ENCODE measurements at places on chromosomes 1 and 21. TPM values are rescaled to one million over a fixed set of nuclear protein-coding genes. Genes with fewer than 3 reads are reported as not detected.

DNA sequence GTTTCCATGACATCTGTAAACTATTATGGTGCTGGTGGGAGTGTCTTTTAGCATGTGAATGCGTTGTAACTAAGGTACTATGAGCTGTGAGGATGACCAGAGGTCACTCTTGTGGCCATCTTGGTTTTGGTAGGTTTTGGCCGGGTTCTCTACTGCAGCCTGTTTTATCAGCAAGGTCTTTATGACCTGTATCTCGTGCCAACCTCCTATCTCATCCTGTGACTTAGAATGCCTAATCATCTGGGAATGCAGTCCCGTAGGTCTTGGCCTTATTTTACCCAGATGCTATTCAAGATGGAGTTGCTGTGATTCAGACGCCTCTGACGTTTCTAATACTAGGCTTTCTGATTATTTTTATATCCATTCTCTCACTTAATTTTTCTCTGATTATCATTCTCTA, 9.4 kb downstream of the NCAM2 start:
- no peak for DNase-seq
- no peaks in the 10 kb centered on the region for H3K4me1 ChIP-seq
- no peaks in the 10 kb centered on the region for H3K36me3 ChIP-seq
- no peaks in the 10 kb centered on the region for H3K27me3 ChIP-seq
- H3K4me3 ChIP-seq: no peak overlapping the region

DNA sequence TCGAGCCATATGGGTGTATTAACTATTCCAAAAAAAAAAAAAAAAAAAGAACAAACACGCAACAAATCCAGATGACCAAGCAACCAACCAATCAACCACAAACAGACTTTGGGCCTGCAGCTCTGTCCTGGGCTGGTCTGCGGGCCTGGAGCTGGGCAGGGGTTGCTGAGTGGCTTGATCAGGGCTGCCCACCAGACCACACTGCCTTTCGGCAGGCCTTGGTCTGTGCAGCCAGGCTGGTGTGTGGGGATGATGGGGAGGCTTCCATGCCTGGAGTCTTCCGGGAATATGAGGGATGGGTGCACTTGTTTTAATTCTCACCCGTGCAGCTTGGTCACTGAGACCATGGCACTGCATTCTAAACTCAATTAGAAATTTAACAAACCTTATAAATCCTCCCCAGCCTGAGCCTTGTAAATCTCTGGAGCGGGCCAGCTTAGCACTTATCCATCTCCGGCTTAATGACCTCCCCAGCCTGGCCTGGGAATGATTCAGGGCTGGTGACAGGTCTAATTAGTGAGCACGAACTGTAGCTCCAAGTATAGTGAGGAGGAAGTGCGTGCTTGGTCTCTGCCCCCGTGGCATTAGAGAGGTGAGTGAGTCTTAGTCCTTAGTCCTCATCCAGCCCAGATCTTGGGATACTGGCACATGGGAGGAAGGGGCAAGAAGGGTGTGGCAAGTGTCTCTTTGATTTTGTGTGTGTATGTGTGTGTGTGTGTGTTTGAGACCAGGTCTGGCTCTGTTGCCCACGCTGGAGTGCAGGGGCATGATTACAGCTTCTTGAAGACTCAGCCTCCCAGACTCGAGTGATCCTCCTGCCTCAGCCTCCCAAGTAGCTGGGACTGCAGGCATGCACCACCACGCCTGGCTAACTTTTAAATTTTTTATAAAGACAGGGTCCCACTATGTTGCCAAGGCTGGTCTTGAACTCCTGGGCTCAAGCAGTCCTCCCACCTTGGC, 74.6 kb upstream of the CSF3R start:
- no peaks in the 10 kb centered on the region for H3K36me3 ChIP-seq
- no peaks in the 10 kb centered on the region for H3K27me3 ChIP-seq
- no peak overlapping the region for H3K27ac ChIP-seq
- H3K4me3 ChIP-seq: no peak overlapping the region
- no peak for DNase-seq

DNA sequence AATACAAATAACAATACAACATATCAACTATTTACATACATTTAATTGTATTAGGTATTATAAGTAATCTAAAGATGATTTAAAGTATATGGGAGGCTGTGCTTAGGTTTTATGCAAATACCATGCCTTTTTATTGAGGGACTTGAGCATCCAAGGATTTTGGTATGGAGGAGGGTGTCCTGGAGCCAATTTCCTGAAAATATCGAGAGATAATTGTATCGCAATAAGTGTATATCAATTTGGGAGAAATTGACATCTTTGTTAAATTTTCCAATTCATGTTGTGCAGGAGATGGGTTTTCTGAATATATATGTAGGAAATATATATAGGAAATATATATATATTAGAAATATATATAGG, 63.5 kb downstream of the ATP1A1 start:
- H3K36me3 ChIP-seq: no peaks in the 10 kb centered on the region
- no peaks in the 10 kb centered on the region for H3K4me1 ChIP-seq
- no peak overlapping the region for H3K4me3 ChIP-seq
- H3K27ac ChIP-seq: no peak overlapping the region
- DNase-seq: no peak
- no peaks in the 10 kb centered on the region for H3K27me3 ChIP-seq

Gene C1orf167
- total RNA-seq: not detected

- H3K27me3 ChIP-seq: no peaks in the 10 kb centered on the region
- no peaks in the 10 kb centered on the region for H3K4me1 ChIP-seq
- H3K4me3 ChIP-seq: no peak overlapping the region
Measured at GRCh38 chr1:50343323-50343722, 79.9 kb downstream of the DMRTA2 start.

GRCh38 chr21:29064850-29065481, 8.5 kb downstream of the CCT8 start:
- no peaks in the 10 kb centered on the region for H3K36me3 ChIP-seq
- no peak for DNase-seq
- no peak overlapping the region for H3K27ac ChIP-seq
- H3K4me3 ChIP-seq: no peak overlapping the region
- no peaks in the 10 kb centered on the region for H3K4me1 ChIP-seq

GRCh38 chr1:21232044-21232443, 55.3 kb upstream of the EIF4G3 start:
- no peaks in the 10 kb centered on the region for H3K27me3 ChIP-seq
- H3K4me1 ChIP-seq: no peaks in the 10 kb centered on the region
- H3K4me3 ChIP-seq: no peak overlapping the region
- DNase-seq: peak; percentile 40

GRCh38 chr1:147786536-147786935, 26.1 kb upstream of the GJA5 start:
- DNase-seq: no peak
- no peaks in the 10 kb centered on the region for H3K36me3 ChIP-seq
- H3K27me3 ChIP-seq: no peaks in the 10 kb centered on the region

Gene IFI44
- 25.9 TPM for total RNA-seq

DNA sequence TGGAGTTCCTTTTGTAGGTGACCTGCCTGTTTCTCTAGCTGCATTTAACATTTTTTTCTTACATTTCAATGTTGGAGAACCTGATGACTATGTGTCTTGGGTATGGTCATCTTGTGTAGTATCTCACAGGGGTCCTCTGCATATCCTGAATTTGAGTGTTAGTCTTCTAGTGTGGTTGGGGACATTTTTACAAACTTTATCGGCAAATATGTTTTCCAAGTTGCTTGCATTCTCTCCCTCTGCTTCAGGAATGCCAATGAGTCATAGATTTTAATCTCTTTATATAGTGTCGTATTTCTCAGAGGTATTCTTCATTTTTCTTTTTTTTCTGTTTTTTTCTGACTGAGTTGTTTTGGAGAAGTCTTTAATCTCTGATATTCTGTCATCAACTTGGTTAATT, 684.0 kb downstream of the NCAM2 start:
- H3K27ac ChIP-seq: no peak overlapping the region
- H3K36me3 ChIP-seq: no peaks in the 10 kb centered on the region
- H3K4me1 ChIP-seq: no peaks in the 10 kb centered on the region
- no peak overlapping the region for H3K4me3 ChIP-seq

DNA sequence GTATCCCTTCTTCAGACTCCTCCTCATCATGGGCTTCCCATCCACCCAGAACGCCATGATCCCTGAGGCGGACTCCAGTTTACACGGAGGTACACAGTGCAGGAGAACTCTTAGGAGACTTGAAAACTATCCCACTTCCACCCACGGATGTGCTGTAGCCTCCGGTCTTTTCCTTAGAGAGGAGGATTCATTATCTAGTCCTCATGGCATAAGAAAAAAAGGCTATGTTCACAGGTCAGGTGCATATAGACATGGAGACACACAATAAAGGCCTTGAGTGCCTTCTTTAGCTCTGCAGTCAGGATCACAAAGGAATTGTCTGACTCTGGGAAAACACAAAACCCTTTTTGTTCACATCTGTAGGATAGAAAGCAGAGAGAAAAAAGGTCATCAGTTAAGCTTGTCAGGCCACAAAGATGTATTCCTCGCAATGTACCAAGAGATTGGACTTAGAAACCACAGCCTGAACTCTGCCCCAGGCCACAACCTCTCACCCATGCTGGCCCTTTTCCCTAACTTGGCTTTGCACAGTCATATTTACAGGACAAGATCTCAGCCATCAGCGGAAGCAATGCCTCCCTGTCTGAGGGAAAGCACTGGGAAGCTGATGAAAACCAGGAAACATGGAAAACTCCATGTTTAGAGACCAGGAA, 9.0 kb downstream of the CRP start:
- no peak overlapping the region for H3K27ac ChIP-seq
- no peaks in the 10 kb centered on the region for H3K36me3 ChIP-seq
- no peaks in the 10 kb centered on the region for H3K27me3 ChIP-seq
- no peak overlapping the region for H3K4me3 ChIP-seq

Gene S100A5
- not detected for total RNA-seq

GRCh38 chr1:211985556-211986264, 49.6 kb downstream of the INTS7 start:
- no peak for DNase-seq
- H3K4me3 ChIP-seq: no peak overlapping the region
- H3K27me3 ChIP-seq: no peaks in the 10 kb centered on the region
- H3K4me1 ChIP-seq: no peaks in the 10 kb centered on the region
- H3K36me3 ChIP-seq: no peaks in the 10 kb centered on the region
- no peak overlapping the region for H3K27ac ChIP-seq

DNA sequence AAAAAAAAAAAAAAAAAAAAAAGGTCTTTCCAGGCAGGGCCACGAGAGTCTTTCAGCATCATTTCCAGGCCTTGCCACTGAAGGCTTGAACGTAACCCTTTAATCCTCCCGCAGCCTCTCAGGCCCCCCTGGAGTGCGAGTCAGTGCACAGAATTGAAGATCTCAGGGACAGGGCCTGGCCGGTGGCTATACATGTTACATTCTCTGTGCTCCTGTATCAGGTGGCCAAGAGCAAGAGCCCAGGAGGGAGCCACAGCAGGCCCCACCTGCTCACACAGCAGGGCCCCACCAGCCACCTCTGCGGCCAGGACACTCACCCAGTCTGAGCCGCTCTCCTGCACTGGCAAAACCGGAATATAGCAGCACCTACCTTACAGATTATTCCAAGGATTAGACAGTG, 34.1 kb upstream of the SLC25A33 start:
- no peaks in the 10 kb centered on the region for H3K4me1 ChIP-seq
- H3K4me3 ChIP-seq: no peak overlapping the region
- no peaks in the 10 kb centered on the region for H3K36me3 ChIP-seq
- H3K27ac ChIP-seq: no peak overlapping the region
- H3K27me3 ChIP-seq: no peaks in the 10 kb centered on the region
- DNase-seq: no peak

DNA sequence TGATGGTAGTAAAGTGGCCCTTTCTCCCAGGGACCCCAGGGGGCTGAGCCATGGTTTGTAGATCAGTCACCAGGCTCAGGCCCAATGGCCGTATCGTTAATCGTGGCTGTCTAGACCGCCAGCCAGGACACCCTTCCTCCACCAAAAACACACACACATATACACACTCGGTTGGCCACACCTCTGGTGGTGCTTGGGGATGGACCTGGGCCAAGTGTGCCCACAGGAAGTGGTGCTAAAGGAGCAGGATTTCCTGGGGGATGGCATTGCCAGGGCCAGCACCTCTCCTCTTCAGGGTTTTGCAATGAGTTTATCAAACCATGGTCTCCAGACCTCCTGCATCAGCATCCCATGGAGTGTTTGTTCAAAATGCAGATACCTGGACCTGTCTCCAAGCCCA, 36.2 kb downstream of the CITED4 start:
- no peak overlapping the region for H3K27ac ChIP-seq
- no peaks in the 10 kb centered on the region for H3K36me3 ChIP-seq
- H3K4me3 ChIP-seq: no peak overlapping the region
- no peak for DNase-seq

GRCh38 chr1:178124115-178124514, 30.2 kb downstream of the RASAL2 start:
- no peak overlapping the region for H3K4me3 ChIP-seq
- no peak overlapping the region for H3K27ac ChIP-seq
- no peak for DNase-seq
- H3K27me3 ChIP-seq: no peaks in the 10 kb centered on the region
- H3K36me3 ChIP-seq: no peaks in the 10 kb centered on the region

Measured in ovary (tissue), 10 donors.